ENCODE measurements at places on chromosomes 16 and 17. TPM values are rescaled to one million over a fixed set of nuclear protein-coding genes. Genes with fewer than 3 reads are reported as not detected.

KIF2B gene
- total RNA-seq: not detected

KCNH4 gene
- total RNA-seq: 0.36 TPM

PTGES3L gene
- 0.40 TPM for total RNA-seq

TRPV3 gene
- 13.0 TPM for total RNA-seq

C17orf100 gene
- total RNA-seq: 2.1 TPM

KRT13 gene
- 0.62 TPM for total RNA-seq

CES5A gene
- total RNA-seq: not detected

MPV17L gene
- total RNA-seq: 7.9 TPM

CIBAR2 gene
- total RNA-seq: not detected

RILP gene
- total RNA-seq: 15.4 TPM

BIRC5 gene
- total RNA-seq: 1.4 TPM

All from sciatic nerve (tissue), 2 donors.